ENCODE measurements at places on chromosomes 16 and 17. TPM values are rescaled to one million over a fixed set of nuclear protein-coding genes. Genes with fewer than 3 reads are reported as not detected.

TELO2 gene
- 55.7 TPM for total RNA-seq

UTP18 gene
- 52.6 TPM for total RNA-seq

TMEM235 gene
- not detected for total RNA-seq

HOXB13 gene
- total RNA-seq = not detected

RNF135 gene
- total RNA-seq = 6.7 TPM

CENPX gene
- 71.2 TPM for total RNA-seq

CES4A gene
- total RNA-seq = 54.4 TPM

EXOC3L1 gene
- total RNA-seq = 0.61 TPM

TMEM101 gene
- total RNA-seq = 31.8 TPM

PRR35 gene
- total RNA-seq = 0.10 TPM

ACSM3 gene
- total RNA-seq = 0.78 TPM

SLC5A11 gene
- 0.29 TPM for total RNA-seq

CCL8 gene
- not detected for total RNA-seq

LPCAT2 gene
- total RNA-seq = 2.7 TPM

SMIM22 gene
- not detected for total RNA-seq

TMEM238L gene
- not detected for total RNA-seq

EMP2 gene
- not detected for total RNA-seq

PAGR1 gene
- 24.8 TPM for total RNA-seq

CACNG3 gene
- not detected for total RNA-seq

HSD11B2 gene
- total RNA-seq = 0.29 TPM

KCNH4 gene
- total RNA-seq = 0.59 TPM

C17orf100 gene
- total RNA-seq = 2.0 TPM

RND2 gene
- total RNA-seq = not detected

SMIM36 gene
- total RNA-seq = not detected

KRT12 gene
- total RNA-seq = not detected

All from T-helper 1 cell treated with Interleukin-12 subunit alpha and Interleukin-12 subunit beta and Interleukin-4 antibody, amounts not matched to agents 30 ng/mL and 1 ng/mL, for 36 hours (primary cell).